ENCODE measurements at places on chromosomes 13 and 19.

GRCh38 chr13:52646967-52647366 lies 4.7 kb downstream of the HNRNPA1L2 start:
- DNase-seq, result no peak

DNA sequence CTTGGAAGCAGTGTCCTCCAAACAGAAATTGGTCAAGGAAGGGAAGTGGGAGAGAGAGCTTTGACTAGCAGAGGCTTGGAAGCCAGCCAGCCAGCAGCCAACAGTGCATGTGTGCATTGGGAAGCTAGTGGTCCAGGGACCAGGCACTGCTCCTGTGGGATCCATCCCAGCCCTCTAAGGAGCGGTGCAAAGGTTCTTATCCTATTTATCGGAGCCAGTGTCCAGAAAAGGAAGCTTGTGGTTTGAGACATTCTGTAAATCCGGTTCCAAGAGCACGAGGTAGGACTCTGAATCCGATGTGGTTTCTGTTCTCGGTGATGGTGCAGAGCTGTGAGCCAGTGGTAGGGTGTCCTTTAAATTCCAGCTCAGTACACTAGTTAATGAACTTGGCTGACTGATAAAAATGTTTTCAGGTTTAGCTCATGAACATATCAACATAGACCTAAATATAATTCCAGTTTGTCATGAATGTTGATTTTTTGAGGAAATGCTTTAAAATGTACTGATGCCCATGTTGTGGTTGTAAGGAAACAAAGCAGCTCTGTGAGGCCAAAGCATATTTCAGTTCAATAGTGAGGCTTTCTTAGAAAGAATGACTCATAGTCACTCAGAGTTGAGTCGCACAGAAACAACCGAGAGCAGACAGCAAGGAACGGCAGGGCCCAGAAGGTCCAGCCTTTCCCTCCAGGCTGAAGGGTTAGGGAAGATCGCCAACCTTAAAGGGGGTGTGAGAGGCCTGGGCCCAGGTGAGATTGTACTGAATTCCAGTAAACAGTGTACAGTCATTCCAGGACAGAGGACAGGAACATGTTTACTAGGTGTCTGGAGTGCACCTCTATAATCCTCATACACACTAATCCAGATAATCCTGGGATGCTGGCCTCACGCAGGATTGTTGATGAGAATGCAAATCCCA lies 21.5 kb upstream of the GARRE1 start:
- DNase-seq, result peak; percentile 98

- peak; percentile 86 for DNase-seq
These were observed 564 bp downstream of the SPART start for GRCh38 chr13:36345438-36346221.

DNA sequence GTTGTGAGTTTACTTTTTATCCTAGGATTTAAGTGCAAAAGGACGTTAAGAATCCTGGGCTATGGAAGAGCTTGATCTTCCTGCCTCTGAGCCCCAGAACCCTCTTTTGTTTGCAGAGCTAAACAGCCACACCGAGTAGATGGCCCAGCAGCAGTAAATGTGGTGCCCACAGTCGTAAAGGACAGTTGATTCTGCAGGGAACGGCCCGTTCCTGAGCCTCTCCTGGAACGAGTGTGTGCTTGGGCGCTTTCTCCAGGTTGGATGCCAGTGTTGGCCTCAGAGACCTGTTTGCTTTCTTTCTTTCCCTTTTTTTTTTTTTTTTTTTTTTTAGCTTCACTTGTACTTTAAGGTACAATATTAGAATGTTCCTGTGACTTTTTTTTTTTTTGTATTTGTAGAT lies 41.7 kb downstream of the SPATA13 start:
- DNase-seq, result no peak

DNA sequence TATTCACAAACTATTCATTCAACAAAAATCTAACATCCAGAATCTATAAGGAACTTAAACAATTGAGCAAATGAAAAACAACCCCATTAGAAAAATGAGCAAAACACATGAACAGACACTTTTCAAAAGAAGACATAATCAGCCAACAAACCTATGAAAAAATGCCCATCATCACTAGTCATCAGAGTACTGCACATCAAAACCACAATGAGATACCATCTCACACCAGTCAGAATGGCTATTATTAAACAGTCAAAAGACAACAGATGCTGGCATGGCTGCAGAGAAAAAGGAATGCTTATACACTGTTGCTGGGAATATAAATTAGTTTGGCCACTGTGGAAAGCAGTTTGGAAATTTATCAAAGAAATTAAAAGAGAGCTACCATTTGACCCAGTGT lies 487.6 kb downstream of the GPC6 start:
- DNase-seq, result peak; percentile 52

DNA sequence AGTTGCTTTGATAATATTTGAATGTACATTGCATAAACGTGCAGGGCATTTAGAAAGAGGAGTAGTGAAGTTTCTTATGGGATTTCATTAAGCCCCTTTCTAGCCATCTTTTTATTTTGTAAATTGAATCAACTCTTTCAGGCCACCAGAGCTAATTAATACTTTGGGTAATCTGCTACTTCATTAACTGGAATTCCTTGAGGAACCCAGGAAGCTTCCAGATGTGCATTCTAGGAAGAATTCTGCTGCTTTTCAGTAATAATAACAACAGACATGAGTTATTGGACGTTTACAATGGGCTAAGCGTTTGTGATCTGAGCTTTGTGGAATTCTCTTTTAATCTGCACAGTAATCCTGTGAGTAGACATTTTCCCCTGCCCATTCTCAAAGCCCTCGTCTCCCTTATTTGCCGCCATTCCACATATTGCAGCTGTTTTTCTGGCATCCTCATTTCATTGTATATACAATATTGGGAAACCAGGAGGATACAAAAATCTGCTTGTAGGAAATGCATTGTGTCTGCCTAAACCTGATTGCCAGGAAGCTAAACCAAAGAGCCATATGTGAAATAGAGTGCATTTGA lies 103.9 kb downstream of the HS6ST3 start:
- no peak for DNase-seq
